ENCODE measurements at places on chromosomes 7 and 10. TPM values are rescaled to one million over a fixed set of nuclear protein-coding genes. Genes with fewer than 3 reads are reported as not detected.

Gene ZNF783
- polyA plus RNA-seq: 7.9 TPM

Gene MAD1L1
- 24.9 TPM for polyA plus RNA-seq

Gene SFTPA1
- 0.57 TPM for polyA plus RNA-seq

Gene FFAR4
- polyA plus RNA-seq: 0.08 TPM

Gene ZNF786
- polyA plus RNA-seq: 3.9 TPM

Gene CDHR3
- polyA plus RNA-seq: 0.66 TPM

Gene AKR1C2
- polyA plus RNA-seq: 37.5 TPM

Gene CREB5
- 1.2 TPM for polyA plus RNA-seq

Gene C7orf57
- 0.80 TPM for polyA plus RNA-seq

Gene GNG11
- 6.9 TPM for polyA plus RNA-seq

Gene DPYSL4
- polyA plus RNA-seq: 0.52 TPM

Gene HOXA9
- polyA plus RNA-seq: 0.49 TPM

Gene ZNF804B
- not detected for polyA plus RNA-seq

Gene MYL10
- polyA plus RNA-seq: not detected

Gene TRIM74
- polyA plus RNA-seq: 0.41 TPM

Gene CCDC172
- polyA plus RNA-seq: not detected

Gene C10orf53
- polyA plus RNA-seq: not detected

Gene NACAD
- 0.65 TPM for polyA plus RNA-seq

Gene FAM24B
- 1.9 TPM for polyA plus RNA-seq

Gene FAM25A
- 2,365 TPM for polyA plus RNA-seq

Gene MYPN
- polyA plus RNA-seq: not detected
